Right lobe of liver (tissue), 6 donors: ENCODE measurements at places on chromosomes 4 and X. TPM values are rescaled to one million over a fixed set of nuclear protein-coding genes. Genes with fewer than 3 reads are reported as not detected.

- DNase-seq: no peak
These were observed 30.5 kb upstream of the NSG1 start for GRCh38 chr4:4356106-4357041.

Gene F8A1
- 23.0 TPM for total RNA-seq

Gene ETDA
- not detected for total RNA-seq

DNA sequence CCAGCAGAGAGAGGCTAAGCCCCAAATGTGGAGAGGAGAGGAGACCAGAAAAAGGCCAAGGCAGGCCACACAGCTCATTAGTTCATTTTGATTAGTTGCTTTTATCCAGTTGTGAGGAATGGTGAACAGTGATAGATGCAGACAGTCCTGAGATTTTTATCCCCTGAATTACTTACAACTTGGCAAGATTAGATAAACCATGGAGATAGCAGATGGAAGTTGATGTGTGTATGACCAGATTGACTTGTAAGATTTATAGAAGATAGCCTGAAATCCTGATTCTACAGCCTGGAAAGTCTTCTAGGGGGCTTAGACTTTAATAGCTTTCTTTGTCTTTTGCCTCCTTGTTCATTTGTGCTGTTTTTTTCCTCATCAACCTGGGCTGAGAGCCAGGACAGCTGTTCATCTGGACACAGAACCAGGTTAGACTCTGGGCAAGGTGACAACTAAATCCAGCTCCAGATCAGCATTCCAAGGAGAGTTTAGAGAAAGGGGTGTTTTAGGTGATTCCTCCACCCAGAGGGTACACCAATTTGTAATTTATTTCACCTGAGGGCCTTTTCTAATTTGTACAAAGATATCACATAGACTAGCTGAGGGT is 215.5 kb downstream of the SPATA18 start:
- no peak for DNase-seq

- no peak for DNase-seq
These were observed 212.7 kb upstream of the BCOR start for GRCh38 chrX:40310447-40310846.

Gene ABLIM2
- 3.5 TPM for total RNA-seq

DNA sequence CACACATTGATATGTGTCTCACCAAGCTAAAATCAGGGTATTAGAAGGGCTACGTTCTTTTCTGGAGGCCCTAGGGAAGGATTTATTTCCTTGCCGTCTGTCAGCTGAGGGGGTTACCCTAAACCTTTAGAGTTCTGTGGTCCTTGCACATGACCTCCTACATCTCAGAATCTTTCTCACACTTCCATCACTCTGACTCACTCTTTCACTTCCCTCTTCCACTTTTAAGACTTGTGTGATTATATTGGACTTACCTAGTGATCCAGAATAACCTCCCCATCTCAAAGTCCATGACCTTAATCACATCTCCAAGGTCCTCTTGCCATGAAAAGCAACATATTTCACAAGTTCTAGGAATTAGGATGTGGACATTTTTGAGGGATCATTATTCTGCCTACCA is 53.6 kb upstream of the FUNDC1 start:
- no peak for DNase-seq

GRCh38 chr4:170697845-170698244 is 608.1 kb upstream of the AADAT start:
- DNase-seq: no peak

- DNase-seq: no peak
These were observed 942 bp upstream of the APLN start for GRCh38 chrX:129655547-129656249.

Gene EFNB1
- total RNA-seq: 13.1 TPM

Gene SAGE1
- not detected for total RNA-seq

- no peak for DNase-seq
These were observed 1521.3 kb upstream of the AGA start for GRCh38 chr4:178963446-178964045.

GRCh38 chr4:7478665-7479064 is 43.9 kb upstream of the PSAPL1 start:
- DNase-seq: no peak

Gene VEGFD
- total RNA-seq: 0.22 TPM

DNA sequence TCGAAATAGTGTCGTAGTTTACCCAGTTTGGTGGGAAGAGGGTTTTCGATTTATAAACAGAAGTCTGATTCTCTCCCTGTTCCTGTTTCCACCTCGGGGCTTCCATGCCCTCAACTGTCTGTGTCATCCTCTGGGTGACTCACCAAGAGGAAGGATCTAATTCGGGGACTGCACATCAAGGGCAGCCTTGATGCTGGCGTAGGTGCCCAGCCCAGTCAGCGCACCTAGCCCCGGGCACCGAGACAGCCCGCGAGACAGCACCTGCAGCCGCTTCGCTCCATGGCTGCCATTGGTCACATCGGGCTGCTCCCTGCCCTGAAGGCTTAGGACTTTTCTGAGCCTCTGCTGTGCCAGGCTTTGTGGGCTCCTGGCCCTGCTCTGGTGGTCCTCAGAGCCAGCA is 7.7 kb downstream of the ABCD1 start:
- no peak for DNase-seq

DNA sequence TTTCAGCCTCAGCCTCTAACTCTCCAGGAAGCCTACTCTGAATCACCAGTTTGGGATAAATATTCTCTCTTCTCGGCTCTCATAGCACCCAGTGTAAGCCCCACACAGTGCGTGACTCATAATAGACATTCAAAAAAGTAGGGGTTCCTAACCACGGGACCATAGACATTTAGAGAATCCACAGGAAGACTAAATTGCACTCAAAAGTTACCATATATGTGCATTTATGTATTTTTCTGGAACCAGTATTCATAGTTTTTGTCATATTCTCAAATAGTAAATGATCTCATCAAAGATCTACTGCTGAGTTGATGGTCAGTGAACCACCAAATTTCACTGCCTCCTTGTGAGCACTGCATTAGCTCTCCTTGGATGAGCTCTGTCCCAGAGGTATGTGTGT is 625.7 kb downstream of the SMARCA1 start:
- DNase-seq: no peak

Gene CXCL6
- 3.5 TPM for total RNA-seq

GRCh38 chr4:42339935-42340406 is 57.3 kb upstream of the SHISA3 start:
- no peak for DNase-seq

- no peak for DNase-seq
These were observed 20.8 kb upstream of the FAM13A start for GRCh38 chr4:89077761-89078160.

Gene FAM47A
- total RNA-seq: not detected

DNA sequence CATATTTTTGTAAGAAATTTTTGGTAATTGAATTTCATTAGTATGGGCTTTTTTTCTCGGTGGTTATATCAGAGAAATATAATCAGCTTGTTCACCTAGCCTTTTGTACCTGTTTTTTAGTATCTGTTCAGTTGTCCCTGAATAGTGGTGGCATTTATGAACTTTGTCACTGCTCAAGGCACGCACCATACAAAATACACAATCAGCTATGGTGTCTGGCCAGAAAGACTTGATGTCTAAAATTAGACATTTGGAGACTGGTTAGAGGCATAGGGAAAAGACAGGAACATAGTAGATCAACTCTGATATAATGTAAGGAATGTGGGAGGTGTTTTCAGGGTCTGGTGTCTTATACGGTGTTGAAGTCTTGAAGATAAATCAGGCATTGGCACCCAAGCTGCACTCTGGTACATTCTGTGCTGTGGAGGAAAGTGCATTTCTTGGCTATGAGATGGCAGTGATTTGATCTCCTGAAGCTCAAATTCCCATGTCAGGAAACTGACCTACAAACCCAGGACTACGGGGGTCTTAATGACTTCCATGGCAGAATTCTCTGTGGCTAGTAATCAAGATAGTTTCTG is 3.6 kb downstream of the ART3 start:
- no peak for DNase-seq

Gene KLF8
- total RNA-seq: 0.49 TPM

Gene TCP11X1
- not detected for total RNA-seq

- peak; percentile 40 for DNase-seq
These were observed 732 bp upstream of the ADRA2C start for GRCh38 chr4:3765271-3766035.
